ENCODE measurements at places on chromosomes 2 and 18.

DNA sequence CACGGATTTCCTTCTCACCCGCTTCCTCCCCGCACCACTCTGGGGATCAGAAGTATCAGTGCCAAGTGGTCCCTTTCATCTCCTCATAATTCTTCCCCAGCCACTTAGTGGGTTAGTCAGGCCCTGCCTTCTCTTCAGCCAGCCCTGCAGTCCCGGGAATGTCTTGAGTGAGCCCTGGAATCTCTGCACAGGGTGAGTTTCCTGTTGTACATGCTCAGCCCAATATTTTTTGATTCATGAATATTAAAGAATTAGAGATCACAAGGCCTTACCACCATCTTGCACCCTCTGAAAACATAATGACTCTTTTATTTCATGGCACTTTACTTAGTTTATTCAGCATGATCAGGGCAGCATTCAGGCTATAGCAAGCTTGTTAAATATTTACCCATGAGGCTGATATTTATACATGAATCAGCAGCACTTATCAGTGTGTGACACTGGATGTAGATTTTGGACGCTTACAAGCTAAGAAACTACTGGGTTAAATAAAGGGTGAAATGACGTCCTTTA is 159.4 kb upstream of the FOSL2 start:
- DNase-seq: peak; percentile 6

- no peak for DNase-seq
These were observed 75.3 kb upstream of the STPG4 start for GRCh38 chr2:47230418-47230817.

DNA sequence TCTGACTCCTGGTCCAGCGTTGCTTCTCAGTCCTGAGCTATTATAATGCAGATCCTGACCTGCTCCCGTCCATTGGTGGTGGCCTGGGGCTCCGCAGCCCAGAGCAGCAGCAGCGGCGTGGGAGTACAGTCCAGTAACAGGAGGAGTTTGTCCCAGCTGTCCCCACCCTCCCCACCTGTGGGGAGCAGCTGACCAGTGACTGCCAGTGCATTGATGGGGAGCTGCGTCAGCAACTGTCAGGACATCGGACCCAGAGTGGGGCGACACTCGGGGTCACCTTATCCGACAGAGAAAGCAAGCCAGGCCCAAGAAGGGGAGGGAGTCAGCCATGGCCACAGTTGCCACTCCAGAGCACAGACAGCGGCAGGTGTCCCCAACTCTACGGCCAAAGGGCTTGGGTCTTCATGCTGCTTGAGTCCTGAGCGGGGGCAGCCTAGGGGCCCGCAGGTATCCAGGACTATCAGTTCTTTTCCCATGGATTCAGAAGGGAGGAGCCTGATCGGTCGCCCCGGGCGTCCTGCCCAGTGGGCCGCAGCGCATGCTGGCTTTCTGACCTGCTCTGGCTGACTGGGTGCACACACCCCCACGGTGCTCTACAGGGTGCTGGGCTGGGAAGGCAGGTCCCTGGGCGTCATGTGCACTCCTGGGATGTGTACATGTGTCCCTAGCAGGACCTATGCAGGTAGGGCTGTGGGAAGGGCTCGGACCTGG is 29.7 kb downstream of the DNMT3A start:
- DNase-seq: no peak

DNA sequence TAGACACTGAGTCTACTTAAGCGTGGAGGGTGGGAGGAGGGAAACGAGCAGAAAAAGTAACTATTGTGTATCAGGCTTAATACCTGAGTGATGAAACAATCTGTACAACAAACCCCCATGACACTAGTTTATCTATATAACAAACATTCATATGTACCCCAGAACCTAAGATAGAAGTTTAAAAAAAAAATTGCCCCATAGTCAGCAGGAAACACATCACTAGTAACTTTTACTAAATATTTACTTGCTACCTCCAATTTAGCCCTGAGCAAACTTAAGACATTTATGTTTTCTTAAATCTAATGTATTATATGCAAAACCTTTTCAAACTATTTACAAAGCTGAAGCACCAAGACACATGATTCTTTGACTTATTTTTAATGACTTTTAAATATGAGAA is 5.6 kb downstream of the REV1 start:
- no peak for DNase-seq

- peak; percentile 51 for DNase-seq
These were observed 41.9 kb upstream of the LIMS1 start for GRCh38 chr2:108492364-108492763.

GRCh38 chr18:48955830-48956261 is 5.1 kb upstream of the SMAD7 start:
- DNase-seq: peak; percentile 62

- DNase-seq: no peak
These were observed 145.5 kb downstream of the ZNF236 start for GRCh38 chr18:76967721-76968472.

DNA sequence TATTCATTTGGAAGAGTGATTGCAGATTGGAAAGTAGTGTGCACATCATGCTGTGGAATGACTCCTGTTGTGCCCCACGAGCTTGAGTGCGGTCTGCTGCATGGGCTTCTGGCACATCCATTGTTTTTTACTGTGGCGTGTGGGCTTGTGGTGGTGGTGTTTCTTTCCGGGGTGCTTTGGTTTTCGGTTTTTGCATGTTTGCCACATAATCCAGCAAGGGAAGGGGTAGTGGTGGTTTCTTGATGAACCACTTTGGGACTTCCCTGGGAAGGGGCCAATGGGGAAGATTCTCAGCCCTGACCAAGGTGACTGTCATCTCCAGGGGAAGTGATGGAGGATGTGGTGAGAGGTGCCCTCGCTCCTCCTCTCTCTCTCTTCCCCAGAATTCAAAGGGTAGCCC is 57.0 kb downstream of the COA5 start:
- DNase-seq: no peak

GRCh38 chr2:191013682-191013931 is 364 bp downstream of the STAT1 start:
- DNase-seq: no peak

- no peak for DNase-seq
These were observed 21.2 kb downstream of the CLUL1 start for GRCh38 chr18:617970-618504.

- no peak for DNase-seq
These were observed 58.1 kb downstream of the COA5 start for GRCh38 chr2:98550165-98550564.

DNA sequence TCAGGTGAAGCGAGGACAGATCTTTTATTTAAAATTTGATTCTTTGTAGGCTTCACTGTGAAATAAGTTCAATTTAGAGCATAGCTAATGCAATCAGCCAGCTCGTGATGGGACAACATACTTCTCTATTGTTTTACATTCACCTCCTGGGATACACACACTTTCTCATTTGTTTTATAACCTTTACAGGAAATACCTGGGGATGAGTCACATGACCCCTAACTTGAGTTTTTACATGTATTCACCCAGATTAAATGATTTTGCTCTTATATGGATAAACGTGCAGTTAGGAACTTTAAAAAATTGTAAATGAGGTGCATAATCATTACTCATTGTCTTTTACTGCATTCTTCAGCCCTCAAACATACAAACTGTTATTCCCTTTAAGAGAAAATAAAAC is 152.1 kb downstream of the NEDD4L start:
- DNase-seq: no peak

DNA sequence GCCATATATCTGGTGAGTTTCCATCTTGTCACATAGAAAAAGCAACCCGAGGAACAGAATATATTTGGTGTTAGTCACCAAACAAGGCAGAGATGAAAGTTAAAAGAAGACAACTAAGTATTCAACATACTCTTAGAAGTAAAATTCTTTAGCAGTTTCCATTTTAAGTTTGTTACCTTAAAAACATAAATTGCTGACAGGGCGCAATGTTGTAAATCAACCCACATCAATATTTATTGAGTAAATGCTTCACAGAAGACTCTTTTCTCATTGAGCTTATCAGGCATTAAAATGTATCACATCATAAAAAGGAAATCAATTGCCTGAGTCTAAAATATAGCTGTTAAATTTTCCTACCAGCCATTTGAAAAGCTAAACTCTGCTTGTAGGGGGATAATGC is 603.0 kb downstream of the FBXO15 start:
- no peak for DNase-seq

DNA sequence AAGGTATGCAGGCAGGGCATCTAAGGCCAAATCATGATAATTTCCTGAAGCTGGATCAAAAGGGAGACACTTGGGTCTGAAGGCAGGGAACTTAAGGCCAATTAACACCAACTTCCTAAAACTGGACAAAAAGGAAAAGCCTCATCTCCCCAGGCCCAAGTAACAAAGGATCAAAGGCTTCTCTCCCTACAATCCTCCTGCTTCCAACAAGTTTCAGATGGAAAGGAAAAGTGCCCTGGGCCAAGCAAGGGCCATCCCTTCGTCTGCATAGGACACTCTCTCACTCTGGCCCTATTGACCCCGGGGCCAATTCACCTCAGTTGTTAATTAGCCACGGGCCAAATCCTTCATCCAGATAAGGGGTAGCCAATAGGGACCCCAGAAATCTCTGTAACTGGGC is 1335.8 kb upstream of the CDH2 start:
- DNase-seq: no peak

DNA sequence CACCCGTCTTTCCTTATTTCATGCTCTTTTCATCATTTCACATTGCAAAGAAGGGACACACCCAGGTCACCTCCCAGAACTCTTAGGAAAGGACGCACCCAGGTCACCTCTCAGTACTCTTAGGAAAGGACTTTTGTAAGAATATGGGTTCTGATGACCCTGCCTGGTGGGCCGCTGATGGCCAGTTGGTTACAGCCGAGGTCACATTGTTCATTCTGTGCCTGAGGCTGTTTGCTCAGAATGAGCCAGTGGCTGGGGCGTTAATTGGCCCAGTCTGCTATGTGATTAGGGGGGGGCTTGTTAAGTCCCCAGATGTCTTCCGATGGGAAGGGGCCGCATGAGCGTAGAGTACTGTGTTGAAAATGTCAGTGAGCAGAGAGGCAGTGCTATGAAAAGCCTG is 9.4 kb downstream of the MLPH start:
- DNase-seq: no peak

GRCh38 chr2:10205162-10205475 is 82.6 kb downstream of the RRM2 start:
- no peak for DNase-seq

- no peak for DNase-seq
These were observed 68.8 kb upstream of the GLS start for GRCh38 chr2:190811811-190812210.

- no peak for DNase-seq
These were observed 2.8 kb upstream of the GYPC start for GRCh38 chr2:126653109-126653508.

DNA sequence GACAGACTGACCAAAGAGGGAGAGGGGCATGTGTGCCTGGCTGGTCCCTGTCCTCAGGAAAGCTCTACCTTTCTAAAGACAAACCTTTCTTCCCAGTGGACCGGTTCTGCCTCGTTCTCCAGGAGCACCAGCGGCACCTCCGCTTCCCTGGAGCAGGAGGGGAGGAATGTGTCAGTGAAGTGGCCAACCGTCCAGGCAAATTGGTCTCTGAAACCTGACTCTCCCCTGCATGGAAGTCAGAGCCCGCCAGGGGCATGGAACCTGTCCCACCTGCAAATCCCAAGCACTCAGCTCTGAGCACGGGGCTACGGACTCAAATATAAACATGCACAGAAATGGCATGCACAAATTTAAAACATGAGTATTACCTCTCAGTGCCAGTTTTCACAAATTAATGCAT is 62.9 kb downstream of the COL6A3 start:
- no peak for DNase-seq

DNA sequence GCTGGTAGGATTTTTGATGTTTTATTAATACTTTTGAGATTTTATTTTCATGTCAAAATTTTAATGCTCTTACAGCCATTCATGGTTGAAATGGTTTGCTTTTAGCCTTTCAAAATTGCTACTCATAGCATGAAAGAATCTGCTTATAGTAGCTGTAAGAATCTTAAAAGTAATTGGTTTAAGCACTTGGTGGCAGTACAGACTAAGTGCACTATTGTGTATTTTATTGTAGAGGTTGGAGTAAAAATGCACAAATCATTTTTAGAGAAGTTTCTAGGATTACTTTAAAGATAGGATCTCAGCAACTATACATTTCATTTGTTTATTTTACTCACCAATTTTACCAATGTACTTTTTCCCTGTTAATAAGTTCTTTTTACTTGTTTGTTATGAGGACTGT is 205.8 kb downstream of the SPAG16 start:
- DNase-seq: no peak

GRCh38 chr2:67651565-67651964 is 254.4 kb downstream of the ETAA1 start:
- DNase-seq: no peak

GRCh38 chr2:130759906-130760753 is 4.8 kb downstream of the AMER3 start:
- peak; percentile 7 for DNase-seq

DNA sequence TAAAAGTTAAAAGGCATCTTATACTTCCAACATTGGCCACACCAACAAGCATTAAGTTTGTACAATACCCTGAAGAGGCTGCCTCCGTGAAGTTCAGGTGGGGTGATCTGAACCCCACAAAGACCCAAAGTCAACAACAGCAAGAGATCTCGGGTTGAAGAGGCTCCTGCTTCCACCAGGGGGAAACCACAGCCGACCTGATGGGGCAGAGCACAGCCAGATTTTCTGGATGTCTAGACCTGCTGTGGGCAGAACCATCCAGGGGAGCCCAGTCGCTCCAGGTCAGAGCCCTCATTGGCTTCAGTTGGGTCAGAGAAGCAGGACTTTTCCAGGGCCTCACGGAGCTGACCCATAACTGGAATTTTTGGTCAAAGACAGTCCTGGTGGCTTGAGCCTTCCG is 66.5 kb upstream of the ACKR3 start:
- no peak for DNase-seq

GRCh38 chr2:205610437-205610836 is 71.9 kb upstream of the NRP2 start:
- no peak for DNase-seq

DNA sequence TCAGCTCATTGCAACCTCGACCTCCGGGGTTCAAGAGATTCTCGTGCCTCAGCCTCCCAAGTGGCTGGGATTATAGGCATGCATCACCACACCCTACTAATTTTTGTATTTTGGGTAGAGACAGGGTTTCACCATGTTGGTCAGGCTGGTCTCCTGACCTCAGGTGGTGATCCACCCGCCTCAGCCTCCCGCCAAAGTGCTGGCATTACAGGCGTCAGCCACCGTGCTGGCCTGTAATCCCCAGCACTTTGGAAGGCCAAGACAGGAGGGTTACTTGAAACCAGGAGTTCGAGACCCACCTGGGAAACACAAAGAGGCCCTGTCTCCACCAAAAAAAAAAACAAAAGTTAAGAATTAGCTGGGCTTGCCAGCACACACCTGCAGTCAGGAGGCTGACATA is 18.5 kb downstream of the USP34 start:
- DNase-seq: no peak

- DNase-seq: peak; percentile 71
These were observed 32.4 kb upstream of the TMEM131 start for GRCh38 chr2:98028101-98028561.

- DNase-seq: no peak
These were observed 56.8 kb downstream of the ADD2 start for GRCh38 chr2:70711191-70711590.

DNA sequence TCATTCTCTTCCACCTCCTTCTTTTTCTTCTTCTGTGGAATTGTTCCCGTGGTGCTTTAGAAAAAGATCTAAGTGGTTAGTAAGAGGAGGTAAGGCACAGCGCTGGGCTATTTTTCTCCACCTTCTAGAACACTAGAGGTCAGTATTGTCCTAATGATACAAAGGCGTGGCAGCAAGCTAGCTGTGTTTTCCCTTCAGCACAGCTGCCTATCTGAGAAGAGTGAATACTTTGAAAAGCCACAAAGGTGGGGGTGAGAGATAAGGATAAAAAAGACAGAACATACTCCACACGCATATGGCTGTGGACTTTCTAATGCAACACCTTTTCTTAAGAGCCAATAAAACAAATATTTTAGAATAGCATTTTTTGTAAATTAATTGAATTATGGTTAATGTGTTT is 2.1 kb downstream of the CNTNAP5 start:
- DNase-seq: peak; percentile 32

Data from NCI-H226 (cell line).